ENCODE measurements at places on chromosomes 6 and 20.

GRCh38 chr6:118580585-118581419 is 32.7 kb downstream of the PLN start:
- no peak for DNase-seq

- DNase-seq: no peak
Observed at GRCh38 chr6:24257282-24257681, 100.6 kb downstream of the DCDC2 start.

DNA sequence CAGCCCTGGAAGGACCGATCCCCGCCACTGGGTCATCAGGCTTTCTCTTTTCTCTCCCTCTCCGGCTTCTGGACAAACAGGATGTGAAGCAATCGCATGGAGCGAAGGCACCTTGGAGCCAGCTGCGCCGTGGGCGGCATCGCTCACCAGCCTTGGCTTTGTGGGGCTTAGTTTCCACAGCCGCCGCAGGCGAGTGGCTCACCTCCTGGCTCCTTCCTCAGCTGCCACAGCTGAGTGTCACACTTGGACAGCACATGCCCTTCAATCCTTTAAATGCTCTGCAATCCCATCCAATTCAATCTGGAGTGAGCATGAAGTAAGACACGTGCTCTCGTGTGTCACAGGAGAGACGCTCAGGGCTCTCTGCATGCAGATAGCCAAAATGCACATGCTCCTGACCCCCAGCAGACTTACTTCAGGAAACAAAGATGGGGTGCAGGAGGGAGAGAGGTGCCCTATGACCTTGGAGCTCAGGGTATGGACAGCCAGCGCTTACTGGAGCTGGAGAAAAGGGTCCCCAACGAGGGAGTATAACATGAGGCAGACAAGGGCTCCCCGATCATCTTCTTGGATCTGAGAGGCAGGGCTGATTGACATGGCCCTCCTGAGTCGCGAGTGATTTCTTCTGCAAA is 70.9 kb downstream of the BMP7 start:
- no peak for DNase-seq

DNA sequence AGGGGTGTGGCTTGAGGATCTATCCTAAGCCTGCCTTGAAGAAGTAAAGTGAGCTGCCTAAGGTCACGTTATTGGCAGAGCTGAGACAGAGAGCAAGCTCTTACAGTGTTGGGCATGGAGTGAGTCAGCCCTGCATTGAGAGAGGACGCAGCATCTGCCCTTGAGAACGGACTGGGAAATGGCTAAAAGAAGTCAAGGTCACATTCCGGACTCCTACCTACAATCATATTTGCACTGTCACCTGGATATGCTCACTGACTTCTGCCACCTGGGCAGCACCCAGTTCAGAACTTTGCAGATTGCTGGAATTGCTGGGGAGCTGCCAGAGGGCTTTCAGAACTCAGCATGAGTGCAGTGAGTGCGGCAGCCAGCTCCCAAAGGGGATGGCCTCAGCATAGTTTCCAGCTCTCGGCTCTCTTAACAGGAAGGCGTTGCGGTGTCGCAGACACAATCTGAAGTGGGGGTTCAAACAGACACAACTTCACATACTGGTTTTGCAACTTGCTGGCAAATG is 199.3 kb upstream of the SGK1 start:
- DNase-seq: no peak

GRCh38 chr6:114764866-114765265 is 422.0 kb upstream of the HS3ST5 start:
- no peak for DNase-seq

GRCh38 chr6:39558591-39559190 is 166.5 kb downstream of the KIF6 start:
- no peak for DNase-seq

DNA sequence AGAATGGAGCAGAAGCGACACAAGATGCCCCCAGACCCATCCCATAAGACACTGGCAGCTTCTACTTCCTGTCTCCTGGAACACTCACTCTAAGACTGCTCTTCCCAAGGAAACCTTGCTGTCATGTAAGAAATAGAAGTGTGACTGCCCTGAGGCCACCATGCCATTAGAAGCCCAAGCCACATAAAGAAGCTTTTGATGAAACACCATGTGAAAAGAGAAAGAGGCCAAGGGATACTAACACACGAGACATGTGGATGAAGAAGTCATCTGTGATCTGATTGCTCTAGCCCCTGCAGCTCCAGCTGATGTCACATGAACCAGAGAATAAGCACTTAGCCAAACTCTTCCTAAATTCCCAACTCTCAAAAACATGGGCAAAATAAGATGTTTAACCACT is 117.9 kb upstream of the PCSK2 start:
- no peak for DNase-seq

- DNase-seq: no peak
Observed at GRCh38 chr20:2004171-2004570, 10.3 kb upstream of the PDYN start.

DNA sequence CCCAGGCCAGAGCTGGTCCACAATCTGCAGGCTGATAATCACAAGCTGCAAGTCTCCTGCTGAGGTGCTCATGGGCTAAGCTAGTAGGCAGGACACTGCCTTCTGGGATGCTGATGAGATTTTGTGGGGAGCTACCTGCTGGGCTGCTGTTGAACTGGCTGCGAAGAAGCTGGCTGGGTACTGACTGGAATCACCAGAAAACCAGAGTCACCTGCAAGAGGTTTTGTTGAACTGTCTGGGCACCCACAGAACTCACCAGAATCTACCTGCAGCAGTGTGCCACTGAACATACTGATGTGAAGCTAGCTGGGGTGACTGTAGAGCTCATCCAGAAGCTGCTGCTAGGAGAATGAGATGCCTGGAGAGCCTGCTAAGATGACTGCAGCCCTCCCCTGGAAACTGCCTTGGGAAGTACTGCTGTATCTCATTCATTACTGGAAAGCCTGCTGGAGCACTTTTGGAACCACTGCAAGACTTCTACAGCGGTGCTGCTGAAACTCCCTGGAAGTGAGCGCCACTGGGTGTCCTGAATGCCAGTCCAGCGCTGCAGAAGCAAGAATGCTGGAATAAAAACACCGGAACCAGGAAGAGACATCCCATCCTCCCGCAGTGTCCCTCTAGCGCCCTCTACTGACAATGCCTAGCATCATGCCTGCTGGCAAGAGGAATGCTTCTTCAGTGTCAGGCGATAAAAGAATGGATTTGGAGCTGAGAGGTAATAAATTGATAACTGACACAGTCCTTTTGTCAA is 64.9 kb upstream of the ARHGAP18 start:
- DNase-seq: peak; percentile 73

DNA sequence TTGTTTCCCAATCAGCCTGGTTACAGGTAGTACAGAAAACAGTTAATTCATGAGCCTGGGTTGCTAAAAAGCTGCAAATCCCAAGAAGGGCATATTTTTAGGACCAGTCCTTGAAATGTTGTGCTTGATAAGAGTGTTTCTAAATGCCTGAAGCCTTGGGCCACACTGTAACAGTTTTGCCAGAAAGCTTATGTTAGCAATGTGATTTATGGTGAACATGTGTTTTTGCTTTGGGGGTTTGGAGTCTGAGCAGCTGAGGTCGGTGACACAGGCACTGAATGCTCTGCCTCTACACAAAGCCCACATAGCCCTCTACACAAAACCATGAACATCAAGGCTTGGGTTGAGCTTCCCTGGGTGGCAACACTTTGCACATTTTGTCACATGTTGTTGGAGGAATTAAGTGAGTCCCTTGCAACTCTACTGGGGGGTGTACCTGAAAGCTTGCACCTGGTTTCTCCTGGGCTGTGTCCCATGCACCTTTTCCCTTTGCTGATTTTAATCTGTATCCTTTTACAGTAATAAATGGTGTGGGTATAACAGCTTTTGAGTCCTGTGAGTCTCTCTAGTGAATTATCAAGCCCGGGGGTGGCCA is 22.2 kb downstream of the AHI1 start:
- DNase-seq: no peak

DNA sequence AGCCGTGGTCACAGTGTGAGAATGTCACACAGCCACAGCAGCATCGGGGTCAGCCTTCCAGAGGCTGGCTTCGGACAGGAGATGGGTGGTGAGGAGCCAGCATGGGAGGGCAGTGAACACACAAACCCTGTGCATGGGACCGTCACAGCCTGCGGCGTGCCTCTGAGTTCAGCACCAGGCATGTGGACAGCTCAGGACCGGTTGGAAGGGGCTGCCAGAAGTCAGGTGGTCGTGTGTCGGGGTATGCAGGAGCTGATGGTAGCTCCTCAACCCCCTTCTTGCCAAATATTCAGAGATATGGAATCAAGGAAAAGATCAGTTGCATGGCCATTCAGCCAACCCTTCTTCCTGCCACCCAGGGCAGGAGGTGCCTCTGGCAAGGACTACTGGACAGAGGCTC is 28.2 kb downstream of the MYT1 start:
- no peak for DNase-seq

DNA sequence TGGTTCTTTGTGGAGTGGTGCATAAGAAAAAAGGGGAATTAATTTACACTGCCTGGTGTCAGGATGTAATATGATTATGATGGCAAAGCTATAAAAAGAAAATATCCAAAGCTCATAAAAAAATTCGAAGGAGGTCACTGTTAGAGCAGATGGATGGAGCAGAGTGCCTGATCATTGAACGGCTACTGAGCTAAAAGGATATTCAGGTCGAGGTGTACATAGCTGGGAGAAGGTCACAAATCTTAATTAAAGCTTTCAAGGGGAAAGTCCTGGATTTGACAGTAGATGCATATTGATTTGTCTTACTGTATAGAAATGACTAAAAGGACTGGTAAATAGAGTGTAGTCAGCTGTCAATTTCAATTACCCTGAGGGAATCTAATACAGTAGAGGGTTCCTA is 84.4 kb downstream of the PKIB start:
- DNase-seq: no peak

DNA sequence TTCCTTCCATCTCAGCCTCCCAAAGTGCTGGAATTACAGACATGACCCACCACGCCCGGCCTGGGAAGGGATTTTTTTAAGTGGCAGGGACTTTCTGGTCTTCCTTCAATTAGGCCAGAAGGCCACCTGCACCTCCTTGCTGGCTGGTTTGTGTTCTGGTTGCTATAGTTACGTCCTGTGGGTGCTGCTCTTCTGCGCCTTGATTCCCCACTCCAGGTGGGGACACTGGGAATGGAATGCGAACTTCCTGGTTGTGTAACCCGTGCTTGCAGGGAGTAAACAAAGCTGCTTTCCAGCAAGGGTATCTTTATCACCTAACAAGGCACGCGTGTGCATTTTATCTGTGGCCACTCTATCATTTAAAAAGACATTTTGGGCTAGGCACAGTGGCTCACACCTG is 117.7 kb downstream of the PLEKHG1 start:
- DNase-seq: no peak

DNA sequence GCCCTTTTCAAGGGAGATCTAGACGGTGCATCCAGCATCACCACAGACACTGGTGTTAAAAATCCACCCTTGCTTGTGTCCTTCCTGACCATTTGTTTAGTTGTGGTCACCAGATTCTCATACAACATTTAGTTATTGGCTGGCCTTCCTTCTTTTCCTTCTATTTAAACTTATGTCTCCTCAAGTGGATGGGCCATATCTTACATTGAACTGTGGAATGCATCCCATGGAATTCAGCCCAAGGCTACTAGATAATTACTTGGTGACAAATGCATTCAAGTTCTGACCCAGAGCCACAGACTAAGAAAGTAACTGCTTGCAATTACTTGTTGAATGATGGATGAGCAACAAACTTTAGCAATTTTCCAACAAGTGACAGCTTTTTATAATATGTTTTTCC is 198.9 kb upstream of the SSTR4 start:
- DNase-seq: no peak
